ENCODE measurements at places on chromosomes 13 and 19.

GRCh38 chr19:13788991-13789390 lies 6.3 kb upstream of the ZSWIM4 start:
- peak; percentile 61 for DNase-seq

DNA sequence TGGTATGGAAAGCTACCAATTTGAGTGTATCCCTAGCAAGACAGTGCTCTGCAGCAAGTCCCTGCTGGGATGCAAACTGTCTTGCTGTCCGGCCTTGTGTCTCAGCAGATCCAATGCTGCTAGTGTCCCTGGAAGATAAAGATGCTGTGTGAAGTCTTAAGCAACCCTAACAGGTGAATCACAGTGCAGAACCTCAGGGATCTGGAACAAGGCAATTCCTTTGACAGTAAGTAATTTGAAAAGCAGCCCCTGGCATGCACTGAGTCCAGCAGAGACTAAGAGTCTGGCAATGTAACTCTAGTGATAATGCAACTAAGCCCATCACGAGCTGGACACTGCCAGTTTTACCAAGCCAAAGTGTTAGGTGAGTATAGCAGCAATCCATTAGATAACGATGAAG lies 1.7 kb upstream of the UCHL3 start:
- DNase-seq: no peak

GRCh38 chr13:24146961-24147569 lies 13.5 kb upstream of the SPATA13 start:
- DNase-seq: no peak

DNA sequence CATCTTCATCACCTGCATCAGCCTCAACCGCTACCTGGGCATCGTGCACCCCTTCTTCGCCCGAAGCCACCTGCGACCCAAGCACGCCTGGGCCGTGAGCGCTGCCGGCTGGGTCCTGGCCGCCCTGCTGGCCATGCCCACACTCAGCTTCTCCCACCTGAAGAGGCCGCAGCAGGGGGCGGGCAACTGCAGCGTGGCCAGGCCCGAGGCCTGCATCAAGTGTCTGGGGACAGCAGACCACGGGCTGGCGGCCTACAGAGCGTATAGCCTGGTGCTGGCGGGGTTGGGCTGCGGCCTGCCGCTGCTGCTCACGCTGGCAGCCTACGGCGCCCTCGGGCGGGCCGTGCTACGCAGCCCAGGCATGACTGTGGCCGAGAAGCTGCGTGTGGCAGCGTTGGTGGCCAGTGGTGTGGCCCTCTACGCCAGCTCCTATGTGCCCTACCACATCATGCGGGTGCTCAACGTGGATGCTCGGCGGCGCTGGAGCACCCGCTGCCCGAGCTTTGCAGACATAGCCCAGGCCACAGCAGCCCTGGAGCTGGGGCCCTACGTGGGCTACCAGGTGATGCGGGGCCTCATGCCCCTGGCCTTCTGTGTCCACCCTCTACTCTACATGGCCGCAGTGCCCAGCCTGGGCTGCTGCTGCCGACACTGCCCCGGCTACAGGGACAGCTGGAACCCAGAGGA lies 2.6 kb downstream of the P2RY11 start:
- no peak for DNase-seq

Data from CD4-positive, alpha-beta T cell treated with Interleukin-12 subunit alpha and Interleukin-12 subunit beta, for 1 hour (primary cell).